OCI-LY7 (cell line): ENCODE measurements at places on chromosomes 13 and 19. TPM values are rescaled to one million over a fixed set of nuclear protein-coding genes. Genes with fewer than 3 reads are reported as not detected.

DNA sequence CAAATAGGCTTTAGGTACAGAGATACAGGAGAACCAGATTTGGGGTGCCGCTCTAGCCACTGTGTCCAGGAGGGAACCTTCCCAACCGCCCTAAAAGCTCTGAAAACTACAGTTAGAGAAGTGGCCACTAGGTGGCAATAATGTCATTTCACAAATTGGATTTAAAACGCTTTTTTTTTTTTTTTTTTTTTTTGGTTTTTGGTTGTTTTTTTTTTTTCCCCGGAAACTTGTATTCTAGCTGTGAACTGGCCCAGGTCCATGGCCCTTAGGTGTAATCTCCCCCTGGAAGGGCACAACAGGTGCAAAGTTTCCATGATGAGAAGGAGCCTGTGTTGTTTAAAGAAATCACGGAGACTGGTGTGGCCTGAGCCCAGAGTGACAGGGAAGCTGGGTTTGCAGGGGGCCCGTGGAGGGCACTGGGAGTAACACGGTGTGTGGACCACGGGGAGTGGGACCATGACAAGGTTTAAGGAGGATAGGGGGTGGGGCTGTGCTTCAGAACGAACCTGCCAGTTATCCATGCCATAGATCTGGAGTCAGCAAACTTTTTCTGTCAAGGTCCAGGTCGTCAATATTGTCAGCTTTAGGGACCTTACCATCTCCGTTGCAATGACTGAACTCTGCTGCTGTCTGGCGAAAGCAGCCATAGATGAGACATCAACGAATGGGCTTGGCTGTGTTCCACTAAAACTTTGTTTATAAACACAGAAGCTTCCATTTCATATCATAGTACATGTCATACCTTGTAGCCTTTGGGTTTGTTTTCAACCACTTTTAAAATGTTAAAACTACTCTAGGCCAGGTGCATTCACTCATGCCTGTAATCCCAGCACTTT lies 10.1 kb downstream of the OR1I1 start:
- DNase-seq, result peak; percentile 85

The ZNF20 gene
- total RNA-seq, result 7.1 and 10.0 TPM in 2 replicates

The ANKRD27 gene
- total RNA-seq, result 55.3 and 58.5 TPM in 2 replicates

DNA sequence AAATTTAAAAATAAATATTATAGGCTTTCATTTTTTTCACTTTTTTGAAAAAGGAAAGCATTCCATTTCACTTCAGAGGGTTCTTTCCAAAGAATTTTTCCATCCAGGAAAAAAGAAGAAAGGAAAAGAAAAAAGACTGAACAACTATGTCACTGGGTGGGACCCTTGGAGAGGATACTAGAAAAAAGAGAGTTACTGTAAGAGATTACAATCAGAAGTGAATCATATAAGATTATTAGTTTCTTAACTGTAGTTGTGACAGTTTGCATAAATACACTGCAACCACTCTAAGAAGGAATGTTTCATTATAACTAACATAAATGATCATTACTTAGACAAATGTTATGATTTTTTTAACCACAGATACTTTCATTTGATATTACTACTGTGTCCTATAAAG lies 87.8 kb downstream of the KLF12 start:
- no peak for DNase-seq

DNA sequence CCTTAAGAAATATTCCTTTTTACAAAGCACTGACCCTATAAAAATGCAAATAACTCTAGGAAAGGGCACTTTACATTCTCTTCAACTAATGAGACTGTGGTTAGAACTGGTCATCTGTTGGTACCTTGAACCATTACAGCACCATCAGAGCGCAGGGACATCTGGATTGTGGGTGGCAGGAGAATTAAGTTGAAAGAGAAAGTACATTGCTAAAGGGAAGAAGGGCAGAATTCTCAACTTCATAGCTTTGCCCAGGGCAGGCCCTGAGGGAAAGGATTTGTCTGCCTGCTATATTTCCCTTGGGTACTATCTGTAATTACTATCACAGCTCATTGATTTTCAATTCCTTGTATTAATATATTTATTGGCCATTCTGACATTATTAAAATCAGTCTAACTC lies 196.8 kb downstream of the KLF12 start:
- DNase-seq, result no peak

DNA sequence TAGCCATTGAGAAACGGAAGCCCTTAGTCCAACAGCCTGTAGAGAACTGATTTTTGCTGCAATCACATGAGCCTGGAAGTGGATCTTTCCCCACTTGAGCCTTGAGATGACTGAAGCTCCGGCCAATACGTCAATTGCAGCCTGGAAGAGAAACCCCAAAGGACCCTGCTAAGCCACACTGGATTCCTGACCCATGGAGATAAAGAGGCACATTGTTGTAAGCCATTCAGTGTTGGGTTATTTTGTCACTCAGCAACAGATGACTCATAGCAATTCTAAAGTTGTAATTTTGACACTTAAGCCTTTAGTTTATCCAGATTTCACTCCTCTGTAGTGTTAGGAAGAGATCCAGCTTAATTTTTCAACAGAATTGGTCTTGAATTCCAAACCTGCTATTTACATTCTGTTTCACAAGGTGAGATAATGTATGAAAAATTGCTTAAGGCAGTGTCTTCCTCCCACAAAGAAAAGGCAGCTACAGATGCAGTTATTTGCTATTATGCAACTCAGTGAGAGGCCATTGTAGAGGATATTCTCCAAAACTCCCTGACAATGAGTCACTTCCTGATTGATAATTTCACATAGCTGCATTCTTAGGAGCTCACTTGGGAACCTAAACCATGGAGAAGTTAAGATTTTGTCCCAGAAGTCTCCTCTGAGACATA lies 59.4 kb upstream of the TSHZ3 start:
- DNase-seq, result no peak

- no peak for DNase-seq
These were observed 14.8 kb downstream of the FUT6 start for GRCh38 chr19:5824751-5825150.

The FPR3 gene
- not detected in 2 replicates for total RNA-seq

The SLC17A7 gene
- 1.3 and 1.5 TPM in 2 replicates for total RNA-seq

The MIR17HG gene
- 199 and 229 TPM in 2 replicates for total RNA-seq

The RASL11A gene
- total RNA-seq, result 1.4 and 2.4 TPM in 2 replicates

DNA sequence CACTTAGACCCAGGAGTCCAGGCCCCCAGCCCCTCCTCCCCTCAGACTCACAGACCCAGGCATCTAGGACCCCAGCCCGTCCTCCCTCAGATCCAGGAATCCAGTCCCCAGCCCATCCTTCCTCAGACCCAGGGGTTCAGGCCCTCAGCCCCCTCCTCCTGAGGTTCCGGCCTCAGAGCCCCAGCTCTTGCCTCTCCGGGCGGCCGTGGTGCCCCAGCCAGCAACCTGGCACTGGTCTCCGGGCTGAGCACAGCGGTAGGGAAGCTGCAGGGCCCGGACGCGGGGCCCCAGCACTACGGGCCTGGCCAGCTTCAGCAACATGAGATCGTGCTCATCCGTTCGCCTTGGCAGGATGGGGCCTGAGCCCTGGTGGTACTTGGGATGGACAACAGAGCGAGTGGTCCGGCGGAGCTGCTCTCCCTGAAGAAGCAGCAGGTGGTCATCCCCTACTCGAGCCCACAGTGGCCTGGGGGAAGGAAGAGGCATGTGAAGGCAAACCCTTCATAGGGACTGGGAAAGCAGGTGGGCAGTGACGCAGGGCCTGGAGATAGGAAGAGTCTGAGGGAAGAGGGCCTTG lies 3.7 kb downstream of the KLK10 start:
- no peak for DNase-seq

DNA sequence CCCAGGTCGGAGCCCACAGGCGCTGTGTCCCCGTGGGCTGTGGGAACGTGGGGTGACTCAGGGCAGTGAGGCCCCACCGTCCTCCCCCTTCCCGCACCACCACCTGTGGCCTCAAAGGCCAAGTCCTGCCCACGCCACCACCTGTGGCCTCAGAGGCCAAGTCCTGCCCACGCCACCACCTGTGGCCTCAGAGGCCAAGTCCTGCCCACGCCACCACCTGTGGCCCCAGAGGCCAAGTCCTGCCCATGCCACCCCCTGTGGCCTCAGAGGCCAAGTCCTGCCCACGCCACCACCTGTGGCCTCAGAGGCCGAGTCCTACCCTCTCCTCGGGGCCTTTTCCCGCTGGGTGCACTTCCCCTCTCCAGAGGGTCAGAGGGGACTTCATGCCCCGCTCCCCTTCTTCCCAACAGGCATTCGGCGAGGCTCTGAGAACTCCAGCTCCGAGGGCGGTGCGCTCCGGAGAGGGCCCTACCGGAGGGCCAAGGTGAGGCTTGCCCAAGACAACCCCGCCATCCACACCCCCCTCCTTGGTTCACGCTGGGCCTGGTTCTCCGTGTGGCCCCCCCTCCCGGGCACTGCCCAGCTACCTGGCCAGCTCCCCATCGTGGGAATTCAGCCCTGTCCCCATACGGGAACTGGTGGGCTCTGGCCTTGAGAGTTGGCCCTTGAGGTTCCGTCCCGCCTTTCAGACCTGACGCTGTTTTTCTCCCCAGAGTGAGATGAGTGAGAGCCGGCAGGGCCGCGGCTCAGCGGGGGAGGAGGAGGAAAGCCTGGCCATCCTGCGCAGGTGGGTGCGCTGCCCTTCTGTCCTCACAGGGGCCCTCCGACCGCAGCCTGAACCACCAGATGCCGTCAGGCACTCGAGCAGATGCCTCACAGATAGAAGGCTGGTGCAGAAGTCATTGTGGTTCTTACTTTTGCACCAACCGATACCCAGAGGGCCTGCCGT lies 27.4 kb upstream of the F7 start:
- DNase-seq, result no peak

GRCh38 chr19:461721-462551 lies 1.1 kb upstream of the SHC2 start:
- no peak for DNase-seq

- DNase-seq, result no peak
These were observed 132.2 kb downstream of the FREM2 start for GRCh38 chr13:38819053-38819452.

DNA sequence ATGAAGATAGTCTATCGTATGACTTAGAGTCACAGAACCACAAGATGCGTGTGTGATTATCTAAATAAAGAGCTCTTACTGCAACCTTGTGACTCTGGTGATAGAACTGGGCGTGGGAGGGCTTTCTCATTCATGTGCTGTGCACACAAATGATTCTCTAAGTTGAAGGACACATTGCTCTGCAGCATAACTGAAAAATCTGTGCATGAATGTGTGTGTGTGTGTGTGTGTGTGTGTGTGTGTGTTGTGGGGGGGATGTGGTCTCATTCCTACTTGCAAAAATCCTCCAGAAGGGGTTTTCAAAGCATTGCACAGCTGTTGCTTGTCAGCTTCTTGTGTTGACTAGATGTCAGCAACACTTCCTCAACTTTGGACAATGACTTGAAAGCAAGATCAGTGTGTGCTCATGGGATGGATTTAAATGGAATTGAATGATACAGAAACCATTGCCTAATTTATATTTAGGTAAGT lies 22.4 kb downstream of the LRCH1 start:
- no peak for DNase-seq

GRCh38 chr19:15614507-15615379 lies at the start of gene CYP4F8:
Gene CYP4F8 (plus strand): TSS chr19:15615218. CDS start chr19:15615617, 399 bp downstream.
- DNase-seq, result no peak

DNA sequence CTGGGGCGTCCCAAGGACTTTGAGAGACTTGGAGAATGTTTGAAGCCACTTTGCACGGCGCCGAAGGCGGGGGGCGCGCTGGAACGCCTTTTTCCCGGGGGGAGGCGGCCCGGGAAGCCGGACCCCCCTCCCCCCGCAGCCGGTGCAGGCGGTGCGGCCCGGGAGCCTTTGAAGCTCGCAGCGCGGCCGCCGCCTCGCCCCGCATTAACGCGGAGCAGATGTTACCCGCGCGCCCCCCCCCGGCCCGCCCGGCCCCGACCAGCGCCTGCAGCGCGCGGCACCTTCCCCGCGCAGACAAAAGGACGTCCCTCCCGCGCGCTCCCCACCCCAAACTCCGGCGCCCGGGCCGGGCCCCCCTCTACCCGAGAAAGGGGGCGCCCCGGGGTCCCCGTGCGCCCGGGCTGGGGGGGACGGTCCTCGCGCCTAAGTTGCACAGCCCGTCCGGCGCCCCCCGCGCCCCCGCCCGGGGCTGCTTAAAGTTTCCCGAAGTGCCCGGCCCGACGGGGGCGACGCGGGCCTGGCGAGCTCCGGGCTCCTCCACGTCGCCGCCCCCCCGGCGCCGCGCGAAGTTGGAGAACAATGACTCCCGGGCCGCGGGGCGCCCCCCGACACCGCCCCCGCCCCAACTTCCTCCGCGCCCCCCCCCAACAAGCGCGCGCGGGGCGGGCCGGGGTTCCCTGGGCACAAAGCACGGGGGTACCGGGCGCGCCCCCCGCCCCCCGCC lies 685 bp downstream of the TCF3 start:
- peak; percentile 59 for DNase-seq

GRCh38 chr13:110359840-110360301 lies 52.8 kb downstream of the COL4A2 start:
- no peak for DNase-seq

DNA sequence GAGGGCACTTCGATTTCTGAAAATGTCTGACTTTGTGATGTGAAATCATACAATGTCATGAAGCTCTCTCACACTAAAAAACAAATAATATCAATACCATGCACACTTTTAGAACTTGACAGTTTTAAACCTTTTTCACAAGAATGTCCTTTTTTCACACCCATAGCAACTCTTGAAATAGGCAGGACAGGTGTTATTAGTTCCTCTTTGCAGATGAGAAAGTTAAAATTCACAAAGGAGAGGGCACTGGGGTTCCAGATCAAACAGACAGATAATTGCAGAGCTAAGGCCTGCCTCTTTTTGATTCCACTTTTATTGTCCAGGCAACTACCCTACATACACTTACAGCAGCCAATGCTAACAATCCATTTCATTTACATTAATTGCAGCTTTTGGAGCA lies 142.8 kb downstream of the KLF12 start:
- DNase-seq, result peak; percentile 80

DNA sequence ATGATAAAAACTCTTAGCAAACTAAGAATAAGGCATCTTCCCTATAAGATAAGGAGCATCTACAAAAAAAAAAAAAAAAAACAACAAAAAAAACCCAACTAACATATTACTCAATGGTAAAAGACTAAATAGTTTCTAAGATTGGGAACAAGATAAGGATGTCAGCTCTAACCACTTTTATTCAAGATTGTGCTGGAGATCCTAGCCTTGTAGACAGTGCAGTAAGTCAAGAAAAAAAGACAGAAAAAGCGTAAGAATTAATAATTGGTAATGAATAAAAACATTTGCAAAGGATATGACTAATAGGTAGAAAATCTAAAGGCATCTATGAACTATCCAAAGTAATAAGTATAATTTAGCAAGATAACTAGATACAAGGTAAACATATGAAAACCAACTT lies 33.0 kb downstream of the ZIC2 start:
- DNase-seq, result no peak

DNA sequence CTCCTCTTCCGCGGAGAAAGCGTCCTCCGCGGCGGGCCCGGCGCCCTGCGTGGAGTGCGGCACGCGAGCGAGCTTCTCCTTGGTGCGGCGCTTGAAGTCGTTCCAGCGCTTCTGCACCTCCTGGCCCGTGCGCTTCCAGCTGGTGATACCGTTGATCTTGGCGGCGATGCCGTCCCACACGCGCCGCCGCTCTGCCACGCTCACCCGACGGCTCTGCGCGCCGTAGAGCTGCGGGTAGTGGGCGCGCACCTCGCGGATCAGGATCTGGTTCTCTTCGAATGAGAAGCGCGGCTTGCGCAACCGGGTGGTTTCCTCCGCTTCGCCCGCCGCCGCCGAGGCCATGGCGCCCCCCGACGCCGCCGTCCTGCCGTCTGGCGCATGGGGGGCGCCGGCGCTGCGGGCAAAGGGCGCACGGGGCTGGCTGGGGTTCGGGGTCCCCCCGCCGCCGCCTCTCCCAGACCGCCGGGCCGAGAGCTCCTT lies 941 bp downstream of the MYPOP start:
- DNase-seq, result no peak

The NOSIP gene
- total RNA-seq, result 35.1 and 42.7 TPM in 2 replicates
